ENCODE measurements at places on chromosomes 2 and 18.

- no peak for DNase-seq
Observed at GRCh38 chr18:49362431-49362830, 98.0 kb downstream of the DYM start.

GRCh38 chr18:70333757-70334156 is 44.9 kb downstream of the SOCS6 start:
- no peak for DNase-seq

DNA sequence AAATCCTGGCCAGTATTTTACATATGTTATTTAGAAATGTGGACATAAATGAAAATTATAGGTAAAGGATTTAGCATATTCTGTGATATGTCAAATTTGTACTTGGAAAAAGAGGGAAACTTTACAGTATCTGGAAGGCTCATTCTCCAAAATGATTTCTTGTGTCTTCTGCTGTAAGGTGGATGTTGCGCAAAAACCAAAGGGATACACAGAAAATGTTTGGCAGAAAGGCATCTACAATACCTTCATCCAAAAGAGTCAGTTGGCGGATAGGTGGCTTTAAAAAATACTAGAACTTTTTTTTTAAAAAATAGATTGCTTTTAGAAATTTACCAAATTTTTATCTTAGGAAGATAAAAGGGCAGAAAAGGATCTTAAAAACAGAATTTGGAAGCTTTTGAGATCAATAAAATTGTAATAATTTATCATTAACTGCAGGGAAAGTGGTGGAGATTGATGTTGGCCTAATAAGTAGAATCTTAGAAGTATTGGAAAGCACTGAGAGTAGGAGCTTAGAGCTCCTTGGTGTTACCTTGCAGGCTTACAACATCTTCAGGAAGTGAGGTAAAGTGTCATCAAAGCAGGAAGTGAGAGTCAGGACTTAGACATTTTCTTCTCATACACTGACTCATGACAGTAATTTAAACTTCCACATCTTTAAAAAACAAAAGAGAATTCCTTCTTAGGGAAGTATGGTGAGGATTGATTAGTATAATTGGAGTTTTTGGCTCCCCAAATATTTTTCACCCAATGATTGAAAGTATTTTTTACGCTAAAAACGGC is 2.1 kb downstream of the NABP1 start:
- DNase-seq = no peak

DNA sequence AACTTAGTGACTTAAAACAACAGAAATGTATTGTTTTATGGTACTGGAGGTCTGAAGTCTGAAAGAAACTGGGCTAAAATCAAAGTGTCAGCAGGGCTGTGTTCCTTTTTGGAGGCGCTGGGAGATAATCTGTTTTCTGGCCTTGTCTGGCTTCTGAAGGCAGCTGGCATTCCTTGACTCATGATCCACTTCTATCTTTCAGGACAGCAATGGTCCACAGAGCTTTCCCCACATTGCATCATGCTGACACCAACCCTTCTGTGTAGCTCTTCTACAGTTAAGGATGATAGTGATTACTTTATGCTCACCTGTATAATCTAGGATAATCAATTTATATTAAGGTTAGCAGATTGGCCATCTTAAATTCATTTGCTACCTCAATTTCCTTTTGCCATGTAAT is 392.1 kb downstream of the TDRD15 start:
- no peak for DNase-seq

- DNase-seq = no peak
Observed at GRCh38 chr2:239579081-239579480, 178.3 kb upstream of the HDAC4 start.

DNA sequence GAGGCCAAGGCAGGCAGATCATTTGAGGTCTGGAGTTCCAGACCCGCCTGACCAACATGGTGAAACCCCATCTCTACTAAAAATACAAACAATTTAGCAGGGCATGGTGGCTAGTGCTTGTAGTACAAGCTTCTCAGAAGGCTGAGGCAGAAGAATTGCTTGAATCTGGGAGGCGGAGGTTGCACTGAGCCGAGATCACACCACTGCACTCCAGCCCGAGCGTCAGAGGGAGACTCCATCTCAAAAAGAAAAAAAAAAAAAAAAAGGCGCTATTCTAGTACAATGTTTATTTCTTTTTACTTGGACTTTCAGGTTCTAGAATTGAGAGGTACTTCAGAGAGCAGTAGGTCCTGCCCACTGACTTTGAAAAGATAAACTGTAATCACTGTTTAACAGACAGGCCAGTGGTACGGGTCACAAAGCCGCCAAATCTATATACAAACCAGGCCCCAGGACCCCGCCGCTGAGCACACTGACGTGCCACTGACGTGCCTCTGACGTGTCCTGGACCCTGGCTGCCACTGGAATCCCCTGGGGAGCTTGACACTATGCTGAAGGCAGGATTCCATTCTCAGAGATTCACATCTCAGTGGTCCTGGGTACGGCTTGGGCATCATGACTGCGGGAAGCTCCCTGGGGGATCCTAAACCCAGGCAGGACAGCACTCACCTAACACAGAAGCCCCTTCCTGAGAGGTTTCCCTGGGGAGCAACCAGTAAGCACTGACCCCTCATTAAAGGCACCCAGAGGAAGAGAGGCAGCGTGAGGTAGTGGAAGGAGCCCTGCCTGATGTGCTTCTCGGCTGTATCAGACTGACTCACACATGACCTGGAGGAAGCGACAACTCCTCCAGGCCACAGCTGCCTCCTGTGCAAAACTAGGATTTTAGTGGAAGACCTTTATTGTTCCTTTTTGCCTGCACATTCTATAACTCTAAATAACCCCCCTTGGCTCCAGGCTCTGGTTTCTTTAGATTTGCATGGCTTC is 197.8 kb upstream of the MEIS1 start:
- DNase-seq = no peak

- DNase-seq = no peak
Observed at GRCh38 chr2:11482473-11483035, 16.6 kb upstream of the E2F6 start.

DNA sequence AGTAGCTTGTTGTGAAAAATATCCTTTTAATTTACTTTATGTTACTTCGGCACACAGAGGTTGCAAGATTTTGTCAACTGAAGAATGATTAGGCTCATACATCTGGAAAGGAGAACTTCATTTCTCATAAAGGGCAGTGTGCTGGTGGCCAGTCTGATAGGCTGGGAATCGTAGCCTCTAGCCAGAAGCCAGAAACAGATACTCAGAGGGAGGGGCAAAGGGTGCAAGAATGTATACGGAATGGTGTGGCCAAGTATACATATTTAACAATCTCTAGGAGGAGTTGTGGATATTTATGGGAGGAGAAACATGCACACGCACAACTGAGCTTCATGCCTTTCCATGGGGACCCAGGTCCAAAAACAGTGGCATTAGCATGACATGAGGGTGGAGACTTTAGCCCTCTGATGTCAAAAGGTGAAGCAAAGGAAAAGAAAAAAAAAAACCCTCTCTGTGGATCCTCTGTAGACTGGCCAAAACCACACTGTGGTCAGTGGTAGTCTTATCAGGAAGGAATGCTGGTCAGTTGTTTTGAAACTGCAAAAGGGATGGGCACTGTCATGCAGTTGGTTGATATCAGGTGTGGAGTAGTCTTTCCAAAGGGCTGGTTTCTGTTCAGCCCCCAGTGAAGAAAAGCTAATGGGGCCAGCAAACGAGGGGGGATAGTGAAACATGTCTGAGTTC is 34.9 kb upstream of the APCDD1 start:
- no peak for DNase-seq

Measured in NCI-H187 treated with DMSO at 0.1 percent for 48 hours (cell line).